AG09319 (cell line): ENCODE measurements at places on chromosomes 4 and X.

DNA sequence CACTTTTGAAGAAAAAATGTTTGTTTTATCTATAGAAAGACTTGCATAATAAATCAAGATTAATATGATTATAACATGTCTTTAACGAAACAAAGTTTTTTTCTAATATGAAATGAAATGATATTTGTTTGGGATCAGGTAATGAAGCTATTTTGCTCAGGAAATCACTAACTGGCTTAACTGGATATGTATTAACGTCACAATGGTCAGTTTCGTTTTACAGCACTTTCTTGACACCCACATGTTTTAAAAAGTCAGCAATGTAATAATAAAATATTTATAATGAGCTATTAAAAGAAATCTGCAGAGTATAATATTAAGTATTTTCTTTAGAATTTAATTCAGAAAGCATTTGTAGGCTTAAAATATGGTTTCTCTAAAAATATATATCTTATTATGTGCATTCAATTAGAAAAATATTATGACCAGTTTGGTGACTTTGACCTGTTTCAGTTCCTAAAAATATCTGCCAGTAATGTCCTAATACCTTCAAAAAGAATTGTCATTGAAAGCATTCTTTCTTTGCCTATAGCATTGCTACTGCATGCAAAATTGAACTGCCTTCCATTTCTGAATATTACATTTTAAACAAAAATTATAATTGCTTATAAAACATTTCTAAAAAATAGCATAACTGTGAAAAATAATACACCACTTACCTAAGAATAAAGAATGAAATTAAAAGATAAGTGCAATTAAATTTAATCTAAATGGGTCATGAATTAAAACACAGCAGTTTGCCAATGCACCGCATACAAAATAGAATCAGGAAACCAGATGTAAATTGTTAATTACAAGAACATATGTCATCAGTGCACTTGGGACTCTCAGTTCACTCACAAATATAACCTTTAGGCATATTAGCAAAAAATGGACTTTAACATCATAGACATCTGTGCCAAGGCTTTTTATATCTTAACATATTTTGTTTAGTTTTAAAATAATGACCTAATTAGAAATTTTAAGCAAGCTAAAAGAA is 31.6 kb downstream of the TIGD2 start:
- no peak for DNase-seq

DNA sequence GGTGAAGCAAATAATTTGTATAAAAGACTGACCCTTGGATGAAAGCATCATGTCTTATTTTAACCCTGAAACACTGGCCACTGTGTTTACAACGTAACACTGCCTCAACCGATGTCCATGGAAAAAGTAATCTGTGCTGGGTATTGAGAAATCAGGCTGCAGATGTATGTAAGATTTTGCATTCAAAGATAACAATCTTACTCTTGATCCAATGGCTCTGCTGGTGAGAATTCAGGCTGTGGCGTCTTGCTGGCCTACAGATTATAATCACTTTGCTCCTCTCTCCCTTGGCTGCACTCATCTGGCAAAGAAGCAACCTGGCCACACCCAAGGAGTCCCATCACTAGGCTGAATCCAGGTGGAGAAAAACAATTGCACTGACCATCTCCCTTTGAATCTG is 7.5 kb downstream of the ADGRA3 start:
- DNase-seq: no peak

DNA sequence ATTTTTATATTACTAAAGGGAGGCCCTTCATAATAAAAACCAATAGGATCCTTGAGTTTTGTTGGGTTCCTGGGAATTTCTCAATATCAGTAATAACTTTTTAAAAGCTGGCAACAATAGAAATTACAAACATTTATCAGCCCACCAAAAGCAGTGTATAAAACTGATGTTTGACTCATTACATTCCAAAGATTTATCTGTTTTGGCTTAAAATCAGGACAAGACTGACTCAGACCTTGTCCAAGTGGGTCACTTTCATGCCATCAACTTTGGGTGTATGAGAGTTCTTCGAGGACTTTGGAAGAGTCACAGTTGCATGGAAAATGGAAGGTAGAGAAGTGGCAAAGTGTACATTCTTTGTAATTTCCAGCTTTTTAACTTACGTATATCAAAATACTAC is 102.8 kb downstream of the FRMPD4 start:
- DNase-seq: no peak

DNA sequence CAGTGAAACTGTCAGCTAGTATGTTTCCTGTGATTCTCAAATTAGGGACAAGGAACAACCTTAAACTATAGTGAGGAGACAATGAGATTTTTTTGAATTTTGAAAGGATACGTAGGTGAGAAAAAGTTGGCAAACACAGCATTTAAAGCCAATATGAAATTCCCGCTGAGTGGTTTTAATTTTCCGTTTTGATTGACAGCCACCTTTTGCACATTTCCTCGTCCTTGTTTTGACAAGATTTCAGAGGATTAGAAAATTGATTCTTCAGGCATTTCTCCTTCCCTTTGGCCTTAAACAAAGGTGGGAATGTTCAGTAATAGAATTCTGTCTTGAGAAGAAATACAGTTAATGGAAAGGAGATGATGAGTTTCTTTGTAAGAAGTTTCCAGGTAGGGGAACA is 52.2 kb downstream of the RAPGEF2 start:
- DNase-seq: no peak

- no peak for DNase-seq
These were observed 346.0 kb upstream of the GATB start for GRCh38 chr4:152106781-152107321.

GRCh38 chr4:18057821-18058533 is 36.4 kb upstream of the LCORL start:
- no peak for DNase-seq

DNA sequence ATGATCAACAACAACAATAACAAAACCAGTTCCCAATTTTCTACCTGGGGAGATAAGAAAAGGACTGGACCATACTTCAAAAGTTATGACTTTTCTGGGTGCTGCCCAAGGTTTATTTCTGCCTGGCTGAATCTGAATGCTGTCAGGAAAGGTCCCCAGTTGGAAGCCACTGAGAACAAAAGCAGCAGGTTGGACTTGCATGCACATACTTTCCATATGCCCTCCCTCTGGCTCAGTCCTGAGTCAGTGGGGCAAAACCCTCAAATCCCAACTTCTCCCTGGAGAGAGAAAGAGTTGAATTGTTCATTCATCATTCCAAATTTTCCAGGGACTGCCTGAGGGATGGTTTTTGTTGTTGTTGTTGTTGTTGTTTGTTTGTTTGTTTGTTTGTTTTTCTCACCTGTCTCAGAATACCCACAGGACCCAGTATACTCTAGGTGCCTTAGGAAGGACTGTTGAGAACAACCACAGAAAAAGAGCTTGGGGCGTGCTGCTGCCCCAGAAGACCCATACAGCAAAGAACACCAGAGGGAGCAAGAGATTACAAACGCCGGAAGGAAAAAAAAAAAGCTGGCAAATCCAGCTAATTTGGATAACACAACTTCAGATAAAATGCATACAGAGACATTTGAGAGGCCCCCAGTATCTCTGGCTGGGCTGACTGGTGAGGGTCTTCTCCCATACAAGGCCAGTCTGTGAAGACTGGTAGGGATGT is 138.9 kb upstream of the INPP4B start:
- no peak for DNase-seq

DNA sequence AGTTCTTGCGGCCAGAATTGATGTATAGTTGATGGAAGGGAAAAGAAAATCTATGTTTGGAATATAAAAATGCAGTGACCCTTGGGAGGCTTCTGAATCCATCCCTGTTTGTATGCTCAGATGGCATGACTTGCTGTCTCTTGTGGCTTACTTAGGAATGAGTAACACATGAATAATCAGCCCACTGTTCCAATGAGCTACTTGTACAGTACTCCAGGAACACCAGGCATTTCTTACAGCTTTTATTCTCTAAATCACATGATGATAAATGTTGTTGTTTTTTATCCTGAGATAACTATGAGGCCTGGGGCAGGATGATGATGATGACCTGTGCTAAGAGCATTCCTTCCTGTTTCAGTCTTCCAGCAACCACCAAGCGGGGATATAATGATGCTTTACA is 18.9 kb downstream of the TMPRSS11E start:
- no peak for DNase-seq

GRCh38 chr4:113555868-113556267 is 205.7 kb downstream of the CAMK2D start:
- DNase-seq: no peak

DNA sequence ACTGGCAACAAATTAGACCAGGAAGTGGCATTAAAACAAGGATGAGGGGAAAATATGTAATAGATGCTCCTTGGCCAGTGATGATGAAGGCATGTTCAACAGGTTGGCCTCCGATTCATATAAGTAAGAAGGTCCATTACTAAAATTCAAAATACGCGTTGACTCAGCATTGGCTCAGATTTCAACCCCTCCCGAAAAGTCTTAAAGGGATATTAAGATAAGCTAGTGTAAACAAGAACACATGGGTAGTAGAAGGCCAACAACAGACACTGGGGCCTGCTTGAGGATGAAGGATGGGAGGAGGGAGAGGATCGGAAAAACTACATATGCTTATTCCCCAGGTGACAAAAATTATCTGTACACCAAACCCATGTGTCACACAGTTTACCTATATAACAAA is 19.1 kb upstream of the LAP3 start:
- DNase-seq: no peak

DNA sequence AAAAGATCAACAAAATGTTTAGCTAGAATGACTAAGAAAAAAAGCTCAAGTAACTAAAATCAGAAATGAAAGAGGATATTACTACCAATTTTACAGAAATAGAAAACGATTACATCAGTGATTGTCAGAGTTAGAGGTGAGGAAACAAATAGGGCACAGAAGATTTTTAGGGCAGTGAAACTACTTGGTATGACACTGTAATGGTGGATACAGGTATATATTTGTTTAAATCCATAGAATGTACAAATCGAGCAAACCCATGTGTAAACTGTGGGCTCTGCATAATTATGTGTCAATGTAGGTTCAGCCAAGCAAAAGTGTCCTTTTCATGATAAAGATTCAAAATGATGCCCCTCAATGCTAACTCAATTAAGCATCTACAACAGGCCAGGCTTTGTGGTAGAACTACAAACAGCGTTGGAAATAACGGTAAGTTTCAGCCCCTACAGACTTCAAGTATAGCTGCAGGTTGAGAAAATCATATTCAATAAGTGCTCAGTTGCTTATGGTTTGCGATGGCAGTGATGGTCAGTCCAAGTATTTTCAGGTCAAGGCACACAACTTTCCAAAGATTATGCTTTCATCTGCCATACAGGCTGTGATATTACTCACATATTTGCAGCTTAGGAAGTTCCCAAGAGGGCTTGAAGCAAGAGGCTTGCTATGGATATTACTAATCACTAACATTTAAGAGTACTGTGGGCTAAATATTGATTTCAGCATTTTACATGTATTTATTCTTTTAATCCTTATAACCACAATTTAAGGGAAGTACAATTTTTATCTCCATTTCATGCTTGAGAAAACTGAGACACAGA is 158.6 kb downstream of the TET2 start:
- no peak for DNase-seq

DNA sequence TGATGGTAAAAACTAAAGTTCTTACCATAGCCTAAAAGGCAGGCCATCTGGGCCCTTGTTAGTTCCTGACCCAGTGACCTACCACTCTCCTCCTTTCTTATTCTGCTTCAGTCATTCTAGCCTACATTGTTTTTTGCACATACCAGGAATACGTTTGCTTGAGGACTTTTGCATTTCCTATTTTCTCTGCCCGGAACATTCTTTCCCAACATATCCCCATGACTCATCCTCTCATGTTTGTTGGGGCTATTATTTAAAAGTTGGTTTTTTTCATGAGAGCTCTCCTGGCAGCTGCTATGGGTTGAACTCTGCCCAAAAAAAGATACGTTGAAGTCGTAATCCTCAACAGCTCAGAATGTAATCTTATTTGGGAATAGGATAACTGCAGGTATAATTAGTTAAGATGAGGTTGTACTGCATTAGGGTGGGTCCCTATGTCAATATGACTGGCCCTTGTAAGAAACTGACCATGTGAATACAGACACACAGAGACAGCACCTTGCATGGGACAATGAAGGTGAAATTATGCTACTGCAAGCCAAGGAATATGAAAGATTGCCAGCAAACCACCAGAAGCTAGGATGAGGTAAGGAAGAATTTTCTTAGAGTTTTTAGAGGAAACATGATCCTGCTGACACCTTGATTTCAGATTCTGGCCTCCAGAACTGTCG is 138.3 kb upstream of the PDHA2 start:
- DNase-seq: no peak

DNA sequence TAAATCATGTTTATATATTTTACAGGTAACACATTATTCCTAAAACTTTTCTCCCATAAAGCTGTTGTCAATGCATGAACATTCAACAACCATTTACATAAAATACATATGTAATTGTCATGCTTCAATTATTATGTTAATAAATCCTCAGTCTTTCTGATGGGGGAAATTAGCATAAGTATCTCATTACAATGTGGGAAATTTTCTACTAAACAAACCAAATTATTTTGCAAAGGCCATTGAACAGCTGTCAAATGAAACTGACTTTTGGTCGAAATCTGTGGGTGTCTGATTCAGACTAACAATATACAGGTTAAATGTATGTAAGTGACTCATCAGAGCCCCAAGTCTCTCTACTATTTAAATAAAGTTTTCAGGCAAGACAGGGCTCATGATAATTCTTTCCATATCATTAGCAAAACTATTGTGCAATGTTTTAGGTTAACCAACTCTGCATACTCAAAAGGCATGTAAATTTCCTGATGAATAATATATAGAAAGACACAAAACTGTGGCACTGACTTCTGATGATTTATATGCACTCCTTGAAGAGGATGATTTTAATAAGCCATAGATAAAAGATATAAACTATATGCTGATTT is 795.3 kb upstream of the AADAT start:
- no peak for DNase-seq

- no peak for DNase-seq
These were observed 355.1 kb downstream of the HS3ST1 start for GRCh38 chr4:11073621-11074051.

DNA sequence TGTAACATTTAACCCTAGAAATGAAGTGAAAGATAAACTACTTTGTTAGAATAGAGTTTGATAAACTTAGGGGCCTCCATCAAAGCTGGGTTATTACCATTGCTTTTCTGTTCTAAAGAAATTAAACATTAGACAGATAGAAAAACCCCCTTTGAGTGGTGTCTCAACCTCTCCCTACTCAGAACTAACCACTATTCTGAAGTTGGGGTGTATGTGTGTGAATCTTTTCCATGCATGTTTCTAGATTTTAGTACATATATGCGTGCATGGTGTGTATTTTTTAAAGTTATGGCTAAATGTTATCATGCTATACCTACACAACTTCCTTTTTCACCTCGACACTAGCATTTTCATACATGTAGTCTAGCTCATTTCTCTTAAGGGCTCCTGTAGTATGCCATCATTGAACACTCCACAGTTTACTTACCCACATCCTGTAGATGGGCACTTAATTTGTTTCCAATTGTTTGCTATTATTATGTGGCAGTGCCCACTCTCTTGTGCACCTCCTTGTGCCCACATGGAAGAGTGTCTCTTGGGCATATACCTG is 25.7 kb downstream of the GEMIN8 start:
- no peak for DNase-seq

DNA sequence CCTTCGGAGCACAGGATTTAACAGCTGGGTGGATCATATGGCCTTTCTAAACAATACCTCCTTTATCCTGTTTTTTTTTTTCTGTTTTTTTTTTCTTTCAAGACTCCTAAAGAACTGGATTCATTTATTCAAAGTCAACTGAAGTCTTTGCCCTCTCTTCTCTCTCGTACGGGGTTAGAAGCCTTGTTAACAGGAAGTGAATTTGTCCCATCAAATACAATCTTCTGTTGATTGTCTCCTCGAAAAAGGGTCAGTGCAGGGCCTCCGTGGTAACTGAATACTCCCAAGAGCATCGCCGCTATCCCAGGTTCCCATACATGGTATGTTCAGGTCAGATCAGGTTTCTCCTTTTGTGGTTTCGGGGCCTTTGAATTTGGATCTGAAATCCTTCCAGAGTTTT is 1.8 kb upstream of the TMEM128 start:
- no peak for DNase-seq
